H1 (cell line): ENCODE measurements at places on chromosomes 16 and 17. TPM values are rescaled to one million over a fixed set of nuclear protein-coding genes. Genes with fewer than 3 reads are reported as not detected.

GRCh38 chr16:27265982-27266381 is 2.6 kb downstream of the NSMCE1 start:
- DNase-seq: no peak

- no peak for DNase-seq
These were observed 14.2 kb upstream of the SLC38A10 start for GRCh38 chr17:81309140-81309858.

The KRTAP3-2 gene
- not detected in 2 replicates for total RNA-seq

DNA sequence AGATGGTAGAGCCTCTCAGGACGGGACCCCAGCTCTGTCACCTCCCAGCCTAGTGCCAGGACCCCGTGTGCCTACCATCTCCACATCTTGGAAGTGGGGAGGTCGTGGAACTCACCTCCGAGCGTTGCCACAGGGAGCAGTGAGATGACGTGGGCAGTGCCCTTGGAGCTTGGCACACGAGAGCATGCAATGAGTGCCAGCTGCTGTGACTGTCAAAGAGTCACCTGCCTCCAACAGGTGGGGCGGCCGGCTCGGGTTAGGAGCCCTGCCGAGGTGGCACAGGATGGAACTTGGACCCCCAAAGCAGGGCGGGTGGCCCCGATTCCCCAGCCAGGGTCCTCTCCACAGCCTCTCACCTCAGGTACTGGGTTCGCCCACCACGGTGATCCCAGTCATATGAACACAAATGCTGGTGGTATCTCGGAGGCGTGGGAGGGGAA is 5.5 kb downstream of the VPS4A start:
- no peak for DNase-seq

The ADAMTS18 gene
- total RNA-seq: 0.19 TPM in 2 replicates

- DNase-seq: no peak
These were observed 30.8 kb downstream of the NOG start for GRCh38 chr17:56624309-56624708.

The CACNG1 gene
- not detected in 2 replicates for total RNA-seq

DNA sequence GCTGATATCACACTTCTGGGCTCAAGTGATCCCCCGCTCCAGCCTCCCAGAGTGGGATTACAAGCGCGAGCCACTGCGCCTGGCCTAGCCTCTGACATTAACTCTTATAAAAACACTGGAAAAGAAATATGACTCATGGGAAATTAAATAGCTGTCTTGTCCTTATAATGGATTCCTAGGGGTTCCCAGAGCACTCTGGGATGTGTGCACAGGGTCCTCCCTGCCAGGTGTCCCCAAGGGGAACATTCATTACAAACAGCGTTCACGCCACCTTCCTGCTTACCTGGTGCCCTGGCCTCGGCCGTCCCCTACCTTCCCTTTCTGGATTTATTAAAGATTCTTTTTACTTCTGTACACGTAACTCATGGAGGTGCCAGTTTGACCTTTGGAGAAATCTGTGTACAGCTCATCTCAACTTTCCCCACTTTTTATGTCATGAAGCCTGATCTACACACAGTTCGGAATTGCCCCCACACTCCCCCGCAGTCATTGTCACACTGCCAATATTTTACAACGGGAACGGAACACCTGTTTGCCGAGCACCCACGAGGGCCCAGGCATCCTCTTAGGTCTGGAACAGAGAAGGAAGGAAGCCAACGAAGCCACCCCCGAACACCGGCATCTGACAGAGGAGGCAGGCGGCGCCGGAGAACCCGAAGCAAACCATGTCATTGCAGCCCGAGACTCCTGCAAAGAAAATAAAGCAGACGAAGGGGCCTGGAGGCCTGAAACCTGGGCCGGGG is 39.7 kb upstream of the MEAK7 start:
- no peak for DNase-seq

DNA sequence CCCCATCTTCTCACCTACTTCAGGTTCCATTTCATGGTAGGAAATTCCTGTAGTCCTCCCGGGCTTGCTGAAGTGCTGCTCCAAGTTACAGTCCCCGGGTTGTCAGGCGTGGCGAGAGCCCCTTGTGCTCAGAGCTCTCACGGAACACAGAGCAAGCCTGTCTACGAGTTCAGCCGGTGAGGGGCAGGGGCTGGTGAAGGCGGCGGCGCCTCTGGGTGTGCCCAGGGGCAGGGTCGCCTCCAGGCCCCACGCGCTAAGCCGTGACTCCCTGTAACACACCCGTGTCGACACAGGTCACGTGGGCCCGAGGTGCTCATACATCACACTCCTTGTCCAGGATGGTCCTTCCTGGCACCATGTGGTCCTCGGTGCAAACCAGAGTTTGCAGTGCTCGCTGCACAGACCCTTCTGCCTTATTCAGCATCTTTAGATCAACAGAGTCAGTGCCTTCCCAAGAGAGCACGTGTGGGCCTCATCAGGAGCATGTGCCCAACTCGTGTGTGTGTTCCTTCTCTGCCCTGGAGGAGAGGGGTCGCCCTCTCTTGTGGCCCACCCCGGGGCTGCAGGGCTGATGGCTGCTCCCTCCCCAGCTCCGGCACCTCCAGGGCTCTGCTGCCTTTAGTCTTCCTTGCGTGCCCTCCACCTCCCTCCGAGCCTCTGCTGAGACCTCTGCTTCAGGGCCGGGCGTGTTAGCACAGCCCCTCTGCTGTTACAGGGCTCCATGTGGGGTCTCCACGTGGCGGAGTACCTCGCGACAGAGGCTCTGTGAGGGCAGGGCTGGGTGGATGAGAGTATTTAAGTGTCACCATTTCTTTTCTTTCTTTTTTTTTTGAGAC is 51.2 kb downstream of the WDR45B start:
- DNase-seq: no peak

The SCIMP gene
- not detected in 2 replicates for total RNA-seq

DNA sequence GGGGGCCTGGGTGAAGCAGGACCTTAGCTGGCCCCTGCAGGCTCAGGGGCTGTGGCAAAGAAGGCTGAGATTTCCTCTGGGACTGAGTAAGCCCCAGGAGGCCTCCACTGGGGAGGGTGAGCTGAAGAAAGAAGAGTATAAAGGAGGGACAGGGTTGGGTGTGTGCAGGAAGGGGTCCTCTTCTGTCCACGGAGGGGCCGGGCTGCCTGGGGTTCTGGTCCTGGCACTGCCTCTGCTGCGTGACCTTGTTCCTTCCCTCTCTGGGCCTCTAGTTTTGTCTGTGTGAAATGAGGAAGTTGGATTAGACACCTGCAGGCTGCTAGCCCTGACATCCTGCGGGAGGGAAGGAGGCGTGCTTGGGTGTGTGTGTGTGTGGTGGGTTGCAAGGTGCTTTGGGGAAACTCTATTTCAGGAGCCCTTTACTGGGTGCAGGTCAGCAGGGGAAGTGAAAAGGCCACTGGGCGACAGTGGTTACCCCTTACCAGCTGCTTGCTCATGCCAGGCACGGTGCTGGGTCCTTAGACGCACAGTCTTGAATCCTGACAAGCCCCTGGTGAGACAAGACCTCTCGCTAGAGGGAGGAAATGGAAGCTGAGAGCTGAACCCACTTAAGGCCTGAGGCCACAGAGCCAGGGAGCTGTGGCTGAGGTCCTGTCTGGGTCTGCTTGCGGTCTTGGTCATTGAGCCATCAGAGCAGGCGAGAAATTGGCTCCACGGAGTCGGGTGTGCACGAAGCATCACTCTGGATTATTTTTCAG is 60.7 kb downstream of the OR1D5 start:
- DNase-seq: no peak

DNA sequence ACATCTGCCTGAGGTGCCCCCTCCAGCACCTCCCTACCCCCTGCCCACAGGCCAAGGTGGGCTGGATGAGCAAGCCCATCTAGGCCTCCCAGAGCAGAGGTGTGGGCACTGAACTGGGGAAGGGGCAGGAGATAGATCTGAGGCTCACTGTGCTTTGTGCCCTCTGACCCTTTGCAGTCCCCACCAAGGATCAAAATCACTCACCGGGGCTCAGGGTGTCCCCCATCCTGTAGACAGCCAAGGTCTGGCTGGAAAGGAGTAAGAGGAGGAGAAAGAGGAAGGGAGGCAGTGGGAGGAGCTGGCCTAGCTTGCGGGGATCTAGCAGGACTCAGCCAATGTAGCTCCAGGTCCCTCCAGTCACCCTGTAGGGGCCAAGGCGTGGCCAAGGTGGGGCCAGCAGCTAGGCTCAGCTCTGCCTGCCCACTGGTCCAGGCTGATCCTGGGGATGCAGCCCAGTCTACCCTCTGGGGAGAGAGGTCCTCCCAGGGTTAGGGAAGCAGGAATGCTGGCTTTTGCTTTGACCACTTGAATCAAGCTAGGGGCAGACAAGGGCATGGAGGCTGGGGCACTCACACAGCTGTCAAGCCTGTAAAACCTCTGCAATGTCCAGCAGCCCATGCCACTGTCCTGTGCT is 1.8 kb downstream of the SLC12A4 start:
- no peak for DNase-seq

GRCh38 chr16:58196898-58197313 is 1.0 kb downstream of the CSNK2A2 start:
- DNase-seq: no peak

DNA sequence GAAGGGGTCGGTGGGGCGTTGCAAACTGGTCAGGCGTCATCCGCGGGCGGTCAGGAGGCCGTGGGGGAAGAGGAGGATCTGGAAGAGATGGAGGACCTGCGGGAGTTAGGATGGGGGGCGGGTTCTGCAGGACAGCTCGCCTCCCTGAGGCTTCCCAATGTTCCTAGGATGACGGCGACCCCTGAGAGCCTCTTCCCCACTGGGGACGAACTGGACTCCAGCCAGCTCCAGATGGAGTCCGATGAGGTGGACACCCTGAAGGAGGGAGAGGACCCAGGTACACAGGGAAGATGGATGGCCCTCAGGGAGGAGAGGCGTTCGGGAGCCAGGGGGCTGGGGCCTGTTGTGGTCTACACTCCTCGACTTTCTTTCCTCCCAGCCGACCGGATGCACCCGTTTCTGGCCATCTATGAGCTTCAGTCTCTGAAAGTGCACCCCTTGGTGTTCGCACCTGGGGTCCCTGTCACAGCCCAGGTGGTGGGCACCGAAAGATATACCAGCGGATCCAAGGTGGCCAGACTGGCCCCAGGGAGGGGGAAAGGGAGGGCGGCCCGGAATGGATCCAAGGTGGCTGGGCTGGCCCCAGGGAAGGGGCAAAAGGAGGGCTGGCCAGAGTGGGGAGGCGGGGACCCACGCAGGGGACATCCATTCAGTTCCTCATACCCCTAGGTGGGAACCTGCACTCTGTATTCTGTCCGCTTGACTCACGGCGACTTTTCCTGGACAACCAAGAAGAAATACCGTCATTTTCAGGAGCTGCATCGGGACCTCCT is 839 bp downstream of the PLD2 start:
- DNase-seq: no peak

- no peak for DNase-seq
These were observed 55.6 kb downstream of the CYLD start for GRCh38 chr16:50797456-50797855.
